Activated naive CD8-positive, alpha-beta T cell treated with anti-CD3 and anti-CD28 coated beads, Interleukin-2, amount 10 ng/mL, durations not matched to agents 7 days and 5 days (primary cell): ENCODE measurements at places on chromosomes 2 and 18. TPM values are rescaled to one million over a fixed set of nuclear protein-coding genes. Genes with fewer than 3 reads are reported as not detected.

Gene CRYBA2
- total RNA-seq, result not detected

Gene UGT1A4
- not detected for total RNA-seq

Gene C2orf80
- not detected for total RNA-seq

Gene PAPOLG
- total RNA-seq, result 25.9 TPM

Gene TXNDC2
- total RNA-seq, result not detected

Gene GPR75
- total RNA-seq, result 2.9 TPM

Gene CHRND
- total RNA-seq, result not detected
